GM12892 (cell line): ENCODE measurements at places on chromosomes 6 and 20.

GRCh38 chr20:38272398-38272797, 11.9 kb upstream of the KIAA1755 start:
- no peak for DNase-seq

- DNase-seq, result no peak
Measured at GRCh38 chr6:43491750-43492661, 14.6 kb downstream of the TJAP1 start.

GRCh38 chr6:79431537-79431933, 105.7 kb downstream of the LCA5 start:
- no peak for DNase-seq

DNA sequence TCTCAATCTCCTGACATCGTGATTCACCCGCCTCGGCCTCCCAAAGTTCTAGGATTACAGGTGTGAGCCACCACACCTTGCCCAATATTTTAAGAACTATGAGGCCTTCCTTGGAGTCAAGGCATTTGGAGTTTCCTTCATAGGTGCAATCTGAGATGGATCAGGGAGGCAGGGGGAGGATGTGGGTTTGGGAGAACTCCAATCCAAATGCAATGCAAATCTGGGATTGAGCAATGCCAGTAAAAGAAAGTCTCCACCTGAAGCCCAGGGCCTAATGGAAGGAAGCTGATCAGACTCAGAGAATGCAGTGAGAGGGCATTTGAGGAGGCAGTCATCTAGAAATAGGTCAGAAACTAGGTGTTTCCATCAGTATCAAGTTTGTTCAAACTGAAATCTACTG, 21.2 kb downstream of the RSPH3 start:
- DNase-seq, result no peak

DNA sequence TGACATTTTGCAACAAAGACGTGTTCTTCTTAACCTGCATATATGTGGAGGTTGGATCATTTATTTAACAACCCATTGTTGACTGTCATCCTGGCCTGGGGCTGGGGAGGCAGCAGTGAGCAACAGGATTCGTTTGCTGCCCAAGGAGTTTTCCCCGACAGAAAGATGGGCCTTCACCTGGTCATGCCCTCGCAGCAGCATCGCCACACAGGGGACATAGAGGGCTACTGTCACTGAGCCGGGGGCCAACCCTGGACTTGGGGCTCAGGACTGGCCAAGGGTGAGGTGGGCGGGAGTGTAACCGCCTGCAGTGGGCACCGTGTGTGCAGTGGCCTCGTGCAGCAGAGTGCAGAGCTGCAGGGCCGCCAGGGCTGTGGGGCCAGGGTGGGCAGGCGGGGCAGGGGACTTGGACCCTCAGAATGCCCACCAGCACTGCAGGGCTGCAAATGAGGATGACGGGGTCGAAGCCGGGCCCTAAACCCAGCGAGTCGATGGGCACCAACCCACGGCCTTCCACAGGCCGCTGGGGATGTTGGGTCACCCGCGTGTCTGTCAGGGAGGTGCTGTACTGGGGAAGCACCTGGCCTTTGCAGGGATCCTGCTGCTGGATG, 11.8 kb downstream of the DUSP22 start:
- DNase-seq, result no peak

DNA sequence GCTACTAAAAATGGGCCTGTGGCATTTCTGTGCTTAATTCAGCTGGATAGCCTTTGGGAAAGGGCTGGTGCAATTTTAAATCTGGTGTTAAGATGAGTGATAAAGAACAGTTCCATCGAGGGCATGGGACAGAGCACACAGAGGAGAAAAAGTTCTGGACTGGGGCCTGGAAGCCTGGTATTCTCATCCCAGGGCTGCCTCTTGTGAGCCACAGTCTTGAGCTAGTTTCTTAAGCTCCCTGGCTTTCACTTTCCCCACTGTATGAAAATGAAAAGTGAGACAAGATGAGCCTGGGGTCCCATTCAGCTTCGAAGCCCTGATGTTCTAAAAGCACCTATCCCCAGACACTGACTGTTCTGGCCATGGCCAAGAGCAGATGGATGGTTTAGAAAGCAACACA, 14.3 kb upstream of the LAMA4 start:
- no peak for DNase-seq

- DNase-seq, result no peak
Measured at GRCh38 chr6:159360306-159360705, 191.1 kb downstream of the FNDC1 start.

- no peak for DNase-seq
Measured at GRCh38 chr6:117399126-117399525, 26.6 kb downstream of the ROS1 start.

DNA sequence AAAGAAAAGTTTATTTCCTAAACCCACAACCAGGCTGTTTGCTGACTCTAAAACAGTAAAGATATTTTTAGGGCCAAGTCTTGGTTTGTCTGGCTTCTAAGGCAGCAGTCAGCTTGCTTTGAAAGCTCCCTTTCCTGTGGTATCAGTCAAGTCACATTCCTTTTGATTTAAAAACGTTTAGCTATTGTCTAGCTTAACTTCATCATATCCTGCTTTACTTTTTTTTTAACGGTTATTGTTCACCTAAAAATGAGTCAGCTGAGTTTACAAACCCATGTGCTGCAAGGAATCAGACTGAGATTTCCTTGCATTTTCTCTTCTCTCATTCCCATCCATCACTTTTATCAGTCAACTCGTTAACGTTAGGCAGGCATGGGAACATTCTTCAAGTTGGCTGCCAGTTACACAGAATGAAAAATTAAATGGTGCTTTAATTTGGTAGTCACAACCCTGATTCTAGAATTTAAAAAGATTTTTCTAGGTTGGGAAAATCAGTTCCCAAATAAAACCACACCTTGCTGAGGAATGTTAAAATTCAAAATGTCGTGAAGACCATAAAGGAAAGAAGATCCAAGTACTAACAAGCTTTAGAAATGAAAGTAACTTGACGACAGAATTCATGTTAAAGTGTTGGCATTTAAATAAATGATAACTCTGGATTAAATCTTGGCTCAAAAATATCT, 45.9 kb downstream of the ELOVL5 start:
- no peak for DNase-seq

DNA sequence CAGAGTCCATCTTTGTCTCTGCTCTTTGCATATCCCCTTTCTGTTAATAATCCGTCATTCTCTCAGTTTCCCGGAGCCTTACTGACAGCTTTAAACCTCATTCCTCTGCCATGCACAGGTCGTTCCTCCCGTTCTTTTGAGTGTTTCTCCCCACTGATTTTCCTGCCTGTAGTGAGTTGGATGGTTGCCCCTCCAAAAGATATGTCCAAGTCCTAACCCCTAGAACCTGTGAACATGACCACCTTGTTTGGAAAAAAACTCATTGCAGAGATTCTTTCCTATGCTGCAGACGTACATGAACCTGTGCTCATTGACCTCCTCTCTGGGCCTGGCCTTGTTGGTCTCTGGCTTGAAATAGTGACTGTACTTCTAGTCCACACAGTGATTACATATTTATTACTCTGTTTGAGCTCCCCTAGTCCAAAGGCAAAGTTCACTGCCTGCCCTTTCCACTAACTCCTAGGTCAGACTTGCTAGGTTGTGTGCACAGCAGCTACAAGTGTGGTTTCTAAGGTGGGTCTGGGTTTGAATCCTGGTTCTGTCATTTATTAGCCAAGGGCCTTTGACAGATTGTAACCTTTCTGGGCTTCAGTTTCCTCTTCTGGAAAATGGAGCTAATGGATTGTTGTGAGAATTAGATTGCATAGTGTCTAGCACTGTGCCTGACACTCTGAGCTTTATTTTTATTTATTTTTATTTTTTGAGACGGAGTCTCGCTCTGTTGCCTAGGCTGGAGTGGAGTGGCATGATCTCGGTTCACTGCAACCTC, 29.3 kb downstream of the PPARD start:
- DNase-seq, result no peak

DNA sequence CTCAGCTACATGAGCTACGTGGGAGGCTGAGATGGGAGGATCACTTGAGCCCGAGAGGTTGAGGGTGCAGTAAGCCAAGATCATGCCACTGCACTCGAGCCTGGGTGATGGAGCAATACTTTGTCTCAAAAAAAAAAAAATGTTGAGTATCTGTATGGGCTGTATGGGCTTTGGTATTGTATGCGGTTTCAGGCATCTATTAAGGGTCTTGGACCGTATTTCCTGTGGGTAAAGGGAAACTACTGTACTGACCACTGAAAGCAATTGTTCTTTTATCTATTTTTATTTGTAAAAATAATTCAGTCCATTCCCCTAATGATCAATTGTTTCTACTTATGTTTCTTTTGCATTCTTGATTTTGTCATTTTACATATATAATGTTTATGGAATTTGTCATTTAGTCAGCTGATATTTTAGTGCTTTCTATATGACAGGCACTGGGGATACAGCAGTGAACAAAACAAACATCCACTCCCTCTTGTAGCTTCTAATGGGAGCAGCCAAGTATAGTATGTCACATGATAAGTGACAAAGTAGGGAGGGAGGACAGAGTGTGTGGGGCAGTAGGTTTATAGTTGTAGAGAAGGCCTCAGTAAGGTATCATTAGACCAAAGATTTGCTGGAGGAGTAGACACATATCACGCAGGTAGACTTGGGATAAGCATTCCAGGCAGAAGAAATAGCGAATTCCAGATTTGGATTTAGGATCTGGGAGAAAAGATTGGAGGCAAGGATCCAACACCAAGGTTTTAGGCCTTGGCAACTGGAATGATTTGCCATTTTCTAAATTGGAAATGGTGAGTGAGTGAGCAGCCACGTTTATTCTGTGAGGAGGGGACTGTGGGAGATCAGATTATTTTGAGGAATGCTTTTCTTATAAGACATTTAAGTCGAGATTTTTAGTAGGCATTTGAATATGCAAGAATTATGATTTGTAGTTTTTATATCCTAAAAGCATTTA, 6.0 kb downstream of the PCMT1 start:
- no peak for DNase-seq

DNA sequence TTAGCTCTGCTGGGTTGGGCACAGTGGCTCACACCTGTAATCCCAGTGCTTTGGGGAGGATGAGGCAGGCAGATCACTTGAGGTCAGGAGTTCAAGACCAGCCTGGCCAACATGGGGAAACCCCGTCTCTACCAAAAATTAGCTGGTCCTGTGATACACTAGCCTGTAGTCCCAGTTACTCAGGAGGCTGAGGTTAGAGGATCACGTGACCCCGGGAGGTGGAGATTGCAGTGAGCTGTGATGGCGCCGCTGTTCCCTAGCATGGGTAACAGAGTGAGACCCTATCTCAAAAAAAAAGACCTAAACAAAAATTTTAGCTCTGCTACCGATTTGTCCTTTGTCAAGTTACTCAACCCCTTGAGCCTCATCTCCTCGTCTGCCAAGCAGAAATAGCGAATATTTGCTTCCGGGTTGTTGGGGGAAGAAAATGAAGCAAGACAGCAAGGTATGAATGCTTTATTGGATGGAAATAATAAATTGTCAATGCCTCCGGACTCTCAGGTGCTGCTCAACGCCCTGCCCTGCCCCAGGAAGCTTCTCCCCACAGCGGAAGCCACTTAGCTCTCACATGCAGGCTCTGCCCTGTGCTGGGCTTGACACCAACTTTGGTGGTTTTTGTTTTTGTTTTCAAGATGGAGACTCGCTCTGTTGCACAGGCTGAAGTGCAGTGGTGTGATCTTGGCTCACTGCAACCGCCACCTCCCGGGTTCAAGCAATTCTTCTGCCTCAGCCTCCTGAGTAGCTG, 24.9 kb upstream of the ITCH start:
- no peak for DNase-seq

GRCh38 chr6:22247916-22248482, 48.8 kb downstream of the PRL start:
- DNase-seq, result no peak

DNA sequence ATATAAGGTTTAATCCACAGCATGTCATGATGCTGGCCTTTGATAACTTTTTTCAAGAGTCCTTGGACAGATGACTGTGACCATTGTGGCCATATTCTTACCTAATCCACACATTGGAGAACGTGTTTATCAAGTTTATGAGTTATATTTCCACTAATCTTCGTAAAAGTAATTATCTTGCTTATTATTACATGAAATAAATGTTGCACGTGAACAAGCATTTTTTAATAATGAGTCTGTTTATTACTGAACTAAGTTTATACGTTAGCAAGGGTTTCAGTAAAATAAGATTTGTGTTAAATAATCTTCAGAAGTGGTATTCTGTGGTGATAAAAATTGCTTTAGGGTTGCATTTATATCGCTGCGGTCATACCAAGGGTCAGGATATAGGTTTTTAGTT, 107.1 kb downstream of the SCAF8 start:
- no peak for DNase-seq

DNA sequence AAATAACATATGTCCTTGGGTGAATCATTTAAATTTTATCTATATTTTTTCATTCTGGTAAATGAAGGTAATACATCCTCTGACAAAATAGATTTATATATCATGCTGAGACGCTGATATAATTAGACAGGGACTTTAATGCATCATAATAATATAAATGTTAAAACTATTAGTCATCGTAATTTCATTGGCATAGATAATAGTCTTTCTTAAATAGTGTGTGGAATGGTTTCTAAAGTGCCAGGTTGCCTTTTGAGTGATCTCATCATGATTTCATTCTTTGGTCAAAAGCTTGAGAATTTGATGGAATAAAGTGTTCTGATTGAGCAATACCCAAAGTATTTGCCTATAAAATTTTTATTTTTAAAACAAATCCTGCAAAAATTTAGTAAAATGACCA, 43.2 kb upstream of the BMP5 start:
- DNase-seq, result no peak

- DNase-seq, result no peak
Measured at GRCh38 chr6:34414999-34415858, 10.6 kb downstream of the RPS10 start.

GRCh38 chr6:44734886-44735629, 347.6 kb downstream of the CDC5L start:
- DNase-seq, result no peak

DNA sequence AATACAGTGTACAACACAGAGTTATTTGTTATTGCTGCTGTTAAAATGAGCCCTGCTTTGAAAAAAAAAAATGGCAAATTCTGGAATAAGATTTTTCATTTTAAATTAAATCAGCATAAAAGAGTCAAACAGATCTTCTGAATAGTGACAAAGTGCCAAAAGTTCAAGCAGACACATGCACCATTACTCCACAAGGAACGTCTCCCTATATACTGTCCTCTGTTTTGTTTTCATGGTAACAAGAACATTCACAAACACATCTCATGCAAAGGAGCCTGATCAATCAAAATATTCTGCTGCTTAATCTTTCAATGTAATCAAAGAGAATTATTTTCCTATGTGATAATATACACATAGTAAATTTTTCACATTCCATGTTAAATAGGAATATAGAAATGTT, 2.7 kb downstream of the HIVEP2 start:
- DNase-seq, result no peak

DNA sequence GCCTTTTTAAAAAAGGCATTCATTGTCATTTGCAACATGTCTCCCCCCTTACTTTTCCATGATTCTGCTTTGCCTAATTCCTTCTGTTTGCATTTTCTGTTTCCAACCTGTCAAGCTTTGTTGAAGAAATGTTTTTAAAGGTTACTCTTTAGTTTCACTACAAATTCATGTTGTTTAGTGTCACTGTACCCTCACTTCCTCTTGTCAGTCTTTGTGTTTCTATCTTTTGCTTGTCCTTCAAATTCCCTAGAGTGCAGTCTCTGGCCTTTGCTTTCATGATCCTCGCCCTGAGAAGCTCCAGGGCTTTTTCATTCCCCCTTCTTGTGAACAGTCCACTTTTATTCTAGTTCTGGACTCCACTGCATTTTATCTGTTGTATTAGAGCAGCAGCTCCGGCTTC, 90.6 kb downstream of the MAP3K4 start:
- DNase-seq, result no peak

- no peak for DNase-seq
Measured at GRCh38 chr20:998231-998830, 3.8 kb downstream of the RSPO4 start.

- no peak for DNase-seq
Measured at GRCh38 chr6:111147440-111147839, 60.1 kb downstream of the SLC16A10 start.

GRCh38 chr6:1581120-1581991, 28.4 kb upstream of the FOXC1 start:
- DNase-seq, result no peak
